Activated naive CD8-positive, alpha-beta T cell treated with anti-CD3 and anti-CD28 coated beads, Interleukin-2, amount 10 ng/mL, durations not matched to agents 7 days and 5 days (primary cell): ENCODE measurements at places on chromosomes 1 and 21. TPM values are rescaled to one million over a fixed set of nuclear protein-coding genes. Genes with fewer than 3 reads are reported as not detected.
A peak's percentile ranks its signal among the peaks of the same experiment; 100 is the strongest.

Gene MX2
- total RNA-seq, result 103 TPM

GRCh38 chr21:38832664-38833063 is 26.9 kb downstream of the ETS2 start:
- no peak overlapping the region for H3K4me3 ChIP-seq
- peaks cover 11% of the 10 kb centered on the region for H3K4me1 ChIP-seq
- DNase-seq, result no peak
- H3K27ac ChIP-seq, result no peak overlapping the region
- peaks cover 3% of the 10 kb centered on the region for H3K27me3 ChIP-seq
- no peaks in the 10 kb centered on the region for H3K36me3 ChIP-seq

DNA sequence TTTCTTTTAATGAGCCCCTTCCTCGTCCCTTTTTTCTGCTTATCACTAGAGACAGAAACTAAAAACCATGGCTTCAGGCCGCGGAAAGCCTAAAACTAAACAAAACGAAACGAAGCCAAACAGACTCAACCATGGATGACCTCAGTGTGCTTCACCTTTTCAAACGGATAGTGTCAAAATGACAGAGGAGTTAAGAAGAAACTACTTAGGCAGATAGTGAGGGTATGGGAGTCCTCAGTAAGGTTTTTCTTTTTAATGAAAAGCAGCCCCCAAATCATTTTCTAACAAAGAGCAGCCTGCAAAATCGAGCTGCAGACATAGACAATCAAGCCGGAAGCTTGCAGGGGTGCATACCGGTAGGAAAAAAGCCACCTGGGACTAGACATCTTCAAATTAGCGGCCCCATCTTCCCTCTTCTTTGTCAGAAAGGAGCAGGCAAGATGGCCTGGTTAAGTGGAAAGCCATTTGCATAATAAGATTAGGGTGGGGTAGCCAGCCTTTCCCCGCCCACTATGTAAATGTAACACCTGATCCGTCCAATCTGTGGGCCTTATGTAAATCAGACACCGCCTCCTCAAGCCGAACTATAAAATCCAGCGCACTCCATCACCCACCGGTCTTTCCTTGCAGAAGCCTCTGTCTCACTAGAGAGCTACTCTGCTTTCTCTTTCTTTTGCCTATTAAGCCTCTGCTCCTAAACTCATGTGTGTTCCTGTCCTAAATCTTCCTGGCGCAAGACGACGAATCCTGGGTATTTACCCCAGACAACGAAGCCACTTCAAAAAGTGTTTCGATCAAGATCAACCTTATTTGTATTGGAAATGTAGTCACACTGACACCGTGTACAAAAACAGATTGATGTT is 6.2 kb upstream of the ERO1B start:
- no peak for DNase-seq
- H3K27me3 ChIP-seq, result peaks cover 7% of the 10 kb centered on the region
- H3K4me3 ChIP-seq, result no peak overlapping the region
- H3K27ac ChIP-seq, result no peak overlapping the region
- peaks cover 21% of the 10 kb centered on the region for H3K4me1 ChIP-seq

Gene F13B
- not detected for total RNA-seq

Gene CYP4Z1
- total RNA-seq, result not detected

GRCh38 chr1:22318279-22318981 is 133.2 kb upstream of the ZBTB40 start:
- no peaks in the 10 kb centered on the region for H3K4me1 ChIP-seq
- no peak overlapping the region for H3K4me3 ChIP-seq
- no peak overlapping the region for H3K27ac ChIP-seq

DNA sequence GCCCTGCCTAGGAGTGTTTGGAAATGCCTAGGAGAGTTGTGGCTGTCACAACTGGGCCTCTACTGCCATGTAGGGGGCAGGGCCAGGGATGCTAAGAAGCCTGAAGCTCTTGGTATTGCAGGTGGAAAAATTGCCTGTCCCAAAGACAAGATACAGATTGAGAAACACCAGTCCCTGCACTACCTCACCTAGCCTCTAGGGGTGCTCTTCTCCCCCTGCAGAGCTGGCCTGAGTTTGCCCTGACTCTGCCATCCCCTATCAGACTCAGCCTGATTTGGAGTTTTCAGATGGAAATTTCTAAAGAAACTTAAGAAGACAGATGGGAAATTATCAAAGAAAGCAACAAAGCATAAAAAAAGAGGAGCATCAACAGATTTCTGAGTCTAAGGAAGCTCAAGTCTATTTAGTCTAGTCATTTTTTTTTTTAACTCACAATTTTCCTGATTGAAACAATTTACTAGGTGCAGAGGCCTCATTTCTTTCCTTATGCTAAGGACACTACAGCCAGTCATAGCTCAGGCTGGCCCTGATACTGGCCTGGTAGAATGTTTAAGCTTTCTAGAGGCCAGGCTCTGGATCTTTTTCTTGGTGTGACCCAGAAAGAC is 61.4 kb upstream of the LRRN2 start:
- peaks cover 17% of the 10 kb centered on the region for H3K27me3 ChIP-seq
- H3K4me3 ChIP-seq, result no peak overlapping the region
- no peaks in the 10 kb centered on the region for H3K4me1 ChIP-seq
- H3K36me3 ChIP-seq, result no peaks in the 10 kb centered on the region
- no peak overlapping the region for H3K27ac ChIP-seq
- no peak for DNase-seq

DNA sequence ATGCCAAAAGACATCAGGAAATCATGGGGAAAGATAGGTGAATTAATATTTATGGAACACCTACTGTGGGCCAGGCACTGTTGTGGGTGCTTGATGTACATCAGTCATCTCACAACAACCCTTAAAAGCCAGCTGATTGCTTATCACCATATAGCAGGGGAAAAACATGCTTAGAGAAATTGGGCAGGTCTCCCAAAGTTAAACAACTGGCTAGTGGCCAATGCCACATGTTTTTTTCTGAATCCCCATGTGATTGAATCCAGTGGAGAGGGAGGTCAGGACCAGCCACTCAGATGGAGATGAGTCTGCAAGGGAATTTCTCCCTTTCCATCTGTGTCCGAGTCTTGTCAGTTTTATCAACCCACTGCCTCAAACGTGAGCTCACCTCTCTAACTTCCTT is 33.5 kb downstream of the UTP25 start:
- H3K27ac ChIP-seq, result no peak overlapping the region
- H3K4me3 ChIP-seq, result no peak overlapping the region
- no peak for DNase-seq
- H3K27me3 ChIP-seq, result peaks cover 22% of the 10 kb centered on the region

DNA sequence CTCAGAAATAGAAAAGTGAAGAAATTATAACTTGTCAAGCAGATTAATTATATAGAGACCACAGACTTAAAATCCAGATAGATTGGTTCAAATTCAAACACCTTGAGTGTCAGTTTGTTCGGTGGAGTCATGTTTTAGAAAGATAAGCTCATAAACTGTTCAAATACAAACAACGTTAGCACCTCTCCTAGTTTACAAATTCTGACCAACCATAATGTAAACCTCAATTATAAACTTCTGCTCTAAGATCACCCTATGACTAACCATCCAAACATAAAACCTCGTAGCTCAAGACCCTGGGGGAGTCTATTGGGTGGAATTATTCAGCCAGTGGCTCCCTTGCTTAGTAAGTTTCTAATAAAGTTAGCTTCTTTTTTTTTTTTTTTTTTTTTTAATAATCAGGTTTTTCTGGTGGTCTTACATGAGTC is 12.4 kb downstream of the CBR1 start:
- peaks cover 23% of the 10 kb centered on the region for H3K4me1 ChIP-seq
- no peaks in the 10 kb centered on the region for H3K27me3 ChIP-seq
- no peak overlapping the region for H3K4me3 ChIP-seq
- no peak overlapping the region for H3K27ac ChIP-seq

Gene KLHL12
- total RNA-seq, result 30.5 TPM

DNA sequence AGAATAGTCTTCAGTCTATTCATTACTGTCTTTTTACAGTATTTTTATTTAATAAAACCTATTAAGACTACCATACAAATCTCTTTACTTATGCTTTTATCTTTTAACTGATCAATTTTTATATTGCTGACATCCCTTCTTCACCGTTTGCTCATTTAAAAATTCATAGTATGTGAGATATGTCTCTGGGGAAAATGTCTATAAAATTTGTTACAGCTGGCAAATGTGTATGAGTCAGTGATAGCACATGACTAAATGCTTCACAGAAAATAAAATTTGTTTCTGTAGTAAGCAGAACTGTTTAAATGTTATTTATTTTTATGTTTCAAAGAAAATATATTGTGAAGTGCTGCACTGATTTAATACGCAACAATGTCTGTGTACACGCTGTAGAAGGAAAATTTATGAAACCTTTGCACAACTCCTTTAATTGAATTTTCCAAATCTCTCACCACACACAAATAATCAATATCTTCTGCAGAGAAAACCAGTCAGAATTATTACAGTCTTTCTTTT is 74.2 kb downstream of the ITGB3BP start:
- no peak overlapping the region for H3K27ac ChIP-seq
- H3K4me3 ChIP-seq, result no peak overlapping the region
- no peaks in the 10 kb centered on the region for H3K27me3 ChIP-seq
- no peaks in the 10 kb centered on the region for H3K4me1 ChIP-seq
- DNase-seq, result no peak

DNA sequence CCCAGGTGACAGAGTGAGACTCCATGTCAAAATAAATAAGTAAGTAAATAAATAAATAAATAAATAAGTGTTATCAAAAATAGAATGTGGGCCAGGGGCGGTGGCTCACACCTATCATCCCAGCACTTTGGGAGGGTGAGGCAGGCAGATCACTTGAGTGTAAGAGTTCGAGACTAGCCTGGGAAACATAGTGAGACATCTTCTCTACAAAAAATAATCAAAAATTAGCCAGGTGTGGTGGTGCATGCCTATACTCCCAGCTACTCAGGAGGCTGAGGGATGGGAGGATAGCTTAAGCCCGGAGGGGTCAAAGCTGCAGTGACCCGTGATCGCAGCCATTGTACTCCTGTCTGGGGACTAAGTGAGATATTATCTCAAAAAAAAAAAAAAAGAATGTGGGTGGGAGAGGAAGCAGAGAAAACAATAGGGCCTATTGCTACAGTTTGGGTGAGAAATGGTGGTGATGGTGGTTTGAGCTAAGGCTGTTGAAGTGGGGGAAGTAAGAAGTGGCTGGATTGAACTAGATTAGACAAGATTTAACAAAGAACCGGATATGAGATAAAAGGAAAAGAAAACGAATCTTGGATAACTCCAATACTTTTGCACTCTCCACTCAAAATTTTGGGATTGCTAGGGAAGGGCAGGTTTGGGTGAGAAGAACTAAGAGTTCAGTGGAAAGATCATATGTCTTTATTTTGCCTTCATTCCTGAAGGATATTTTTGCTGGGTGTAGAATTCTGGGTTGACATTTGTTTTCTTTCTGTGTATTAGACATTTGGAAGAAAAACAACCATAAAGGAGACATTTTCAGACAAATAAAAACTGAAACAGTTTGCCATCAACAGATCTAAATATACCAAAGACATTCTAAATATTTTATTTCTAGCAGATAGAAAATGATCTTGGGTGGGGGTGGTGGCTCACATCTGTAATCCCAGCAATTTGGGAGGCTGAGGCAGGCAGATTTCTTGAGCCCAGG is 57.1 kb upstream of the SPOCD1 start:
- no peaks in the 10 kb centered on the region for H3K27me3 ChIP-seq
- H3K4me3 ChIP-seq, result peak overlapping the region; percentile 60
- DNase-seq, result peak; percentile 40
- H3K27ac ChIP-seq, result peak overlapping the region; percentile 89
- peaks cover 17% of the 10 kb centered on the region for H3K4me1 ChIP-seq

GRCh38 chr1:204602111-204602579 is 83.4 kb downstream of the LRRN2 start:
- peaks cover 3% of the 10 kb centered on the region for H3K27me3 ChIP-seq
- H3K4me1 ChIP-seq, result no peaks in the 10 kb centered on the region
- H3K4me3 ChIP-seq, result no peak overlapping the region
- H3K27ac ChIP-seq, result no peak overlapping the region

Gene ANKRD34A
- 2.8 TPM for total RNA-seq

DNA sequence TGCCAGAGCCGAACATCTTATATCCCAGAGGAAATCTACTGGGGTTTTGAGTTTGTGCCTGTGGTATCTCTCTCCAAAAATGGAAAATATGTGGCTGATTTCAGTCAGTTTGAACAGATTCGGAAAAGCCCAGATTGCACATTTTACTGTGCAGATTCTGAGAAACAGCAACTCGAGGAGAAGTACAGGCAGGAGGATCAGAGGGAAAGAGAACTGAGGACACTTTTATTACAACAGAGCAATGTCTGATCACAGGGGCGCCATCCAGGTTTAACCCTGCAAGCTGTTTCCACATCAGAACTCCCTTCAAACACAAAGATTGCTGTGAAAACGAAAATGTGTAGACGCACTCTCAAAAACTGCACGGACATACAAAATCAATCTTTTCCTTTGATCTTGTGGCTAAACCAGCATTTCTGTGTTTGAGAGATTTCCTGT is 43.4 kb downstream of the KCNJ15 start:
- H3K27ac ChIP-seq, result no peak overlapping the region
- peaks cover 2% of the 10 kb centered on the region for H3K27me3 ChIP-seq
- H3K4me1 ChIP-seq, result peaks cover 14% of the 10 kb centered on the region
- DNase-seq, result no peak
- H3K4me3 ChIP-seq, result peak overlapping the region; percentile 17

DNA sequence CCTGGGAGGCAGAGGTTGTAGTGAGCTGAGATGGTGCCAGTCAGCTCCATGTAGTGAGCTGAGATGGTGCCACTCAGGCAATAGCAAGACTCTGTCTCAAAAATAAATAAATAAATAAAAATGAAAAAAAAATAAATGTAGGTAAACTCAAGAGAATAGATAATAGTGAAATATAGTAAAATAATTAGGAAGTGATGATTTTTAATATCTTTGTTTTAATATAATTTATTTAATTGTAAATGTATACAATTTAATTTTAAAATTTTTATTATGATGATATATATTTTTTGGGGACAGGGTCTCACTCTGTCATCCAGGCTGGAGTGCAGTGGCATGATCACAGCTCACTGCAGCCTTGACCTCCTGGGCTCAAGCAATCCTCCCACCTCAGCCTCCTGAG is 19.6 kb upstream of the SERINC2 start:
- no peak overlapping the region for H3K27ac ChIP-seq
- H3K4me3 ChIP-seq, result no peak overlapping the region
- no peaks in the 10 kb centered on the region for H3K27me3 ChIP-seq
- peaks cover 12% of the 10 kb centered on the region for H3K4me1 ChIP-seq
- no peak for DNase-seq
- no peaks in the 10 kb centered on the region for H3K36me3 ChIP-seq
